SJCRH30 (cell line): ENCODE measurements at places on chromosomes 1 and 21.

DNA sequence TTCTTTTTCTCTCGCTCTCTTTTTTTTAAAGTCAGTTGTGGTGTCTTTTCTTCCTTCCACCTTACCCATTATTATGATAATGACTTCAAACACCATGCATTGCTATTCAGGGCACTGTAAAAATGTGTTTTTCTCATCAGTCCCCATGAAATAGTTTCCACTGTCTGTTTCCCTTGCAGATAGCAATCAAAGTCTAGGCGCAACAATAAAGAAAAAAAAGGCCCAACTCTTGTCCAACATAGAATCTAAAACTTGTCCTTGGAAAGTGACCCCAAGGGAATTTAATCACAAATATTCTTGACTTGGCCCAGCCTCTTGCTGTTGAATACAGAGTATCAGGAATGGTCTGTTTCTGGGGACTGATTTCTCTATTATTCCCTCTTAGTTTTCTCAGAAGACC, 382.5 kb downstream of the PLPP3 start:
- DNase-seq = no peak

DNA sequence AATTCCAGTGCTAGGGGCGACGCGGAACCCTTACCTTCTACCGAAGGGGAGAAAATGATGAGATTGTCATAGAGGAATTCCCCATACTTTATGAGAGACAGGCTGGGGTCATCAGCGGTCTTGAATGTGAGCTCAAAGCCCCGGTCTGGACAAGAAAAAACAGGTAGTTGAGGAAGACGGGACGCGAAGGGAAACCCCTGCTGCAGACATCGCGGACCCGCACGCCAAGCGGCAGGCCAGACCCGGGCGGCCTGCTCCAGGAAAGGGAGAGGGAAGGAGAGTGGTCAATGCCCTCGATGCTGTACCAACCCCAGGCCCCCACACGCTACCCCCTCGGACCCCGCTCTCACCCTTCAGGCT, 342 bp downstream of the DDOST start:
- no peak for DNase-seq

GRCh38 chr1:156662005-156662799, 15.0 kb downstream of the NES start:
- DNase-seq = peak; percentile 85

GRCh38 chr1:153350321-153350957, 1.8 kb upstream of the PGLYRP4 start:
- no peak for DNase-seq

- no peak for DNase-seq
These were observed 2206.0 kb downstream of the MRPL39 start for GRCh38 chr21:23401278-23401677.

DNA sequence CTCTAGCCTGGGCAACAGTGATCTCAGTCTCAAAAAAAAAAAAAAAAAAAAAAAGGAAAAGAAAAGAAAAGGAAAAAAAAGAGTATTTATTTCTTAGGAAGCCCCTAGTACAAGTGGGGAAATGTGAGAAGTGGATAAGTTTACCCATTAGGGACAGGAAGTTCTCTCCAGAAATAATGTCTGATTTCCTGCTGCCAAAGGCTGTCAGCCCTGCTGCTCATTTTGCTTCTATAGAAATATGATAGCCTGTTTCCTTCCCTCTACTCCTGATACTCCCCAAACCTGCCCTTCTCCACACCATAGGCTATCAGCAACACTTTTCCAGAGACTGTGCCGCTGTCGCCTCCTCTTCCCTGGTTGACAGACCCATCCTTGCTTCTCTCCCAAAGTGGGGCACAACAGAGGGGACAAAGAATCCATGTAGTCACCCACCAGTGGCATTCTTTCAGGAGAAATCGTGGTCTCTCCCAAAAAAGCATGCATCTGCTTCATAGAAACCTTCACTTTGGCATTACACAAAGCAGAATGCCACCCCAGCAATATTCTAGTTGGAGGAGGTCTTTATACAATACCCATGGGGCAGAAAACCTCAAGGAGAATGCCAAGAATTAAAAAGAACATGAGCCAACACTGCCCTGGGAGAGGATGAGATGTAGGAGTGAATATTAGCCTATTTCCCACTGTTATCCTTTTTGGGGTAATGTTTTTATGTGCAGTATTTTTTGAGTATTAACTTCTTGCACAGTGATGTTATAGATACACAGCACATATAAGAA, 166.3 kb upstream of the NR5A2 start:
- no peak for DNase-seq

- no peak for DNase-seq
These were observed 71.5 kb upstream of the QSOX1 start for GRCh38 chr1:180083164-180083563.

- DNase-seq = no peak
These were observed 42.5 kb upstream of the IL10 start for GRCh38 chr1:206814716-206815341.

- peak; percentile 66 for DNase-seq
These were observed 1.3 kb downstream of the PCNT start for GRCh38 chr21:46325073-46325912.

DNA sequence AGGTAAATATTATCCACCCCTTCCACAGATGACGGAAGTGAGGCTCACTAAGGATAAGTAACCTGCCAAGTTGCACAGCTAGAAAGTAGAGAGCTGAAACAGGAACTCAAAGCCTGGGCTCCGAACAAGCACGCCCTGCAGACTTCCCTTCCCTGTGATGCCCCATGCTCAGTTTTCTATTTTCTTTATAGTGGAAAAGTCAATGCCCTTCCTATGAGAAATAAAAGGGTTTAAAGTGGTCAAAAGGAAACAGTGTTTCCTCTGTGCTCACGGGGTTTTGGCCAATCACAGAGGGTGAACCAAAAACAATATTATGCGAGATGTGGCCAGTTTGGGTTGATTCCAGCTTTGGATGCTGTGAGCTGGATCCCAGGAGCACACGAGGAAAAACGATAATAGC, 44.5 kb downstream of the DDR2 start:
- no peak for DNase-seq

DNA sequence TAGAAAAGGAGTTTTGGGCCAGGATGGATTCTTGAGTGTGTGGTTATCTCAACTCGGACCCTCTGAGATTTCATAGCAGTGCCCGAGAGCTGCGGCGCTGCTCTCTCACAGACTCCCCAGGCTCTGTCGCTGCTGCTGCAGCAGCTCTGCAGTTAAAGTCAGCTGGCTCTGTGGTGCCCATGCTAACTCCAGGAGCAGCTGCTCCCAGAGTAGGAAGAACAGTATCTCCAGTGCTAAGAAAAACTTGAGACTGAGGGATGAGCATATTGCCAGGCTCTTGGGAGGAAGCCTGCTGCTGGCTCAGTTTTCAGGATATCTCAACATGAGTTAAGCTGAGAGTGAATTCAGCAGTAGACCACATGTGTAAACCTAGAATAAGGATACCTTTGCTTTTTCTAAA, 4.5 kb downstream of the LCE2D start:
- DNase-seq = no peak

GRCh38 chr1:217048104-217048707, 325.0 kb upstream of the ESRRG start:
- DNase-seq = peak; percentile 50

DNA sequence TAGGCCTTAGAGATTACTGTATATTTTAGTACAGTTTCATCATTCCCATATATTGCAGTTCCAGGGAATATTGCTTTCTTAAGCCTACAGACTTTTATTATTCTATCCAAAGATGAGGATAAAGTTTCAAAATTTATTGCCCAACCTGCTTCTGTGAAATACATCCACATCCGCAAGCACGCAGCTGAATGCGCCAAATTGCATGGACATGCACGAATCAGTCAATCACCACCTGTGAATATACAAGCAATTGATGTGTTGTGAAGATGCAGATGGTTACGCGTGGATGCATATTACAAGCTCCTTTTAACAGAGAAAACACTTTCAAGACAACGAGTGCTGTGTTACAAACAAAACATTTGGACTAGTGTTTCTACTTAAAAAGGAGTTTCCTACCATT, 577.8 kb upstream of the PLXNA2 start:
- DNase-seq = no peak

DNA sequence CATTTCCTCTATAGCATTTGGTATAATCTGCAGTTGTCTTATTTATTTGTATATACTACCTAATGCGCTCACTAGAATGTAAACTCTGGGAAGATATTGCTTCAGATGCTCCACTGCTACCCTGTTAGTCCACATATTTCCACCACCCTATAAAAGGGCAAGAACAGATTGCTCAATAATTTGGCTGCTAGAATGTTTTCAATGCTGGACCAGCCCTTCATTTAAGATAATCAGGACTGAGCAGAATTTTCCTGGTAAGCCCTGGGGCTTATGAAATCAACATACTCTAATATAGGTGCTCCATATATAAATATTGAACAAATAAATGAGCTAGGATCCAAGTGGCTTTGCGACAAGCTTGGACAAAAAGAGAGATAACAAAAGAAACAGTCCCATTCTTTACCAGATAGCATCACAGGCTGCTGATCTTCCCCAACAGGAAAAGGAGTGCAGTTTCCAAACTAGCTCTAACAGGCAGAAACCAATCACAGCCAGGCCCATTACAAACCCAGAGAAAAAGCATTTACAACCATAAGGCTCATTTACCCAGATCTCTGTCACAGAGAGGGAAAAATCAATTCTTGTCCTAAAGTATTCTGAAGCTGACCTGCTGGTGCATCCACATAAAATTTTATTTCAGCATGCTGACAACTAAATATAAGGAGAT, 8.3 kb downstream of the BCAR3 start:
- DNase-seq = no peak

GRCh38 chr1:25560788-25561187, 17.4 kb downstream of the LDLRAP1 start:
- no peak for DNase-seq

DNA sequence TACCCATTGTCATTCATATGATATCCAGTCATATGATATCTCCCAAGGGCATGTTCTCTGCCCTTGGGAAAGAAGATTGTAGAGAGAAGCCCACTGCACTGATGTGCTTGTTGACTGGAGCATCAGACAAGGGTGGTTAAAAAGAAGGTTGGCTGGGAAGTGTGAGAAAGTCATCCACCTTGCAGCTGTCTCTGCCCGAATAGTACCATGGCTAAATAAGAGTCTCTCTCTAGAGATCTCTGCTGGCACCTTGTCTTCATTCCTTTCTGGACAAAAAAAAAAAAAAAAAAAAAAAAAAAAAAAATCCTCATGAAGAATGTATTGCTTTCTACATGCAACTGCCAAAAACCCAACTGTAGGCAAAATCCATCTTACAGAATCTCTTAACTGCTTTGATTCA, 349.7 kb upstream of the ESRRG start:
- DNase-seq = no peak

DNA sequence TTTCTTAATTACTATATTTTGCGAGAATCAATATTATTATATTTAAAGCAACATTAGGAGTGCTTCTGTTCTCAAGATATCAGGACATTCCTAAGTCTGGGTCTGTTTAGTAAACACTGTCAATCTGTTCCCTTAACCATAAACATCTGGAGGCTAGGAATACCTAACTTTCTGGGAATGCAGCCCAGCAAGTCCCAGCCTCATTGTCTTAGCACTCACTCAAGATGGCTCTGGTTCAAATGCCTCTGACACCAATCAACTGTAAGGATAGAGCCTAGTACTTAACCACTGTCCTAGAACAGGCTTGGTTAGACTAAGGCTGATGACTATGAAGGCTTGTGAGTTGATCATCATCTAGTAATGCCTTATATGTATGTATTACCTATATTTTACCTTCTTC, 61.5 kb downstream of the TNN start:
- no peak for DNase-seq

GRCh38 chr21:42463861-42464515, 32.0 kb downstream of the RSPH1 start:
- DNase-seq = peak; percentile 43

DNA sequence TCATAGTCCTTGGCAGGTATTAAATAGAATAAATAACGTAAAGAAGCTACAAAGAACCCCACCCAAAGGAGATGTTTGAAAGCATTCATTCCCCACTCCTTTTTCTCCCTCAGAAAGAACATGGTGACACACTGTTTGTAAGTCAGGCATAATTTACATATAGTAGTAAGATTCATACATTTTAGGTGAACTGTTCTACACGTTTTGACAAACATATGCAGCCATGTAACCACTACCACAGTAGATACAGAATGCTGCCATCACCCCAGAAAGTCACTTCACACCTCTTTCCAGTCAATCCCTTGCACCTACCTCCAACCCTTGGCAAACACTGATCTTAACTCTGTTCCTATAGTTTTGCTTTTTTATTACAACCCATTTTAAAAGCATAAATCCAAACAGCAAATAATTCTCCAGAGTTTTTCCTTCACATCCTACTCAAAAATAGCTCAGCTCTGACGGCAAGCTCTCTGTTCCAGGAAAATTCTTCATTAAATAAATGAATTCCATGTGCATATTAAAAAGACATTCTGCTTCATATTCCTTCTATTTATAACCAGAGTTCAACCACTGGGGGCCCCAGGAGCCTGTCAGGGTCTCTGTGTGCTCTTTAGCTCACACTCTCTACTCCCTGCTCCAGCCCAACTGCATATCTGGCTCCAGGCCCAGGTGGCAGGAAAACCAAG, 258.8 kb downstream of the PLPP3 start:
- DNase-seq = no peak

DNA sequence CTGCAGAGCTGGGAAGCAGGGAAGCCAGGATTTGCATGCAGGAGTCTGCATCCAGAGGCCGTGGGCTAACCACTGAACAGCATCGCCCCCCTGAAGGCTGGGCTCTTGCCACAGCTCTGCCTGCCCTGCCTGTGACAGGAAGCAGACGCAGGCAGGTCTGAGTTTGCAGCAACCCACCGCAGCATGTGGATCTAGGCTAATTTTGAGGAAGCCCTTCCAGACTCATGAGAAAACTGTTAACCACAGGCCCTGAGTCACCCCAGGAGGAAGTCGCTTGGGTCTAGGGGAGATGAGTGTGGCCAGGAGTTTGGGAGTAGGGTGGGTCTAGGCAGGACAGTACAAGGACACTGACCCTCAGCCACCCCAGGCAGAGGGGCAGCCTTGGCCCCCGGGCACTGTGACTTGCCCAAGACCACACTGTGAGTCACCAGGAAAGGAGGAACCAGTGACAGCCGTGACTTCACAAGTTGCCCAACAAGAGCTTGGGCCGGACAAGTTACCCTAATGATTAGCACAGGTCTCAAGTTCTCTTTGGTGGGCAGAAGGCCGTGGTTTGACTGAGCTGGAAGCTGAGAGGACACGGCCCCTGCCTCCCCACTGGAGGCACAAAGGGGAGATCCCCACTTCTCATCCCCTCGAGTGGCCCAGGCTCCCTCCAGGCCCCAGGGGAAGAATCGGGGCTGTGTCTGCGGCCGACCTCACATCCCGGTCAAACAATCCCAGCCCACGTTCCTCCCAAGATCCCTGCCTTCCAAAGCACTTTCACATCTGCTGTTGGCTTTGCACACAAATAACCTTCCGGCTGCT, 826 bp downstream of the LAPTM5 start:
- DNase-seq = peak; percentile 86

DNA sequence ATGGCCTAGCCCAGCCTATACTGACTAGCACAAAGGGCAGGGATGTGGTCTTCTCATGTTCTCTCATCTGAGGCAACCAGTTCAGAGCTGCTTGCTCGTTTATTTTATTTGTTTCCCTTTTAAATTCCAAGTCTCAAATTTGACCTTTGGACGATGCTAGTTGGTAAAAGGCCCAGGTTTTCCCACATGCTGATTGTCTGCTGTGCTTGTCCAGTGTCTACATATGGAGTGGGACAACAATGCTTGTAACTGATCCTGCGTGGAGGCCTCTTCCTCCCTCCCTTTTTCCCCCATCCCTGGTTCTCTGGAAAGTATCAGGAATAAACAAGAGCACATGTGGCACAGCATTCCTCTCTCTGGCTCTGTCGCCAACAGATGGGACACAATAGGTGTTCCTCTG, 34.0 kb upstream of the BEND5 start:
- DNase-seq = no peak
